ENCODE measurements at places on chromosomes 16 and 17. TPM values are rescaled to one million over a fixed set of nuclear protein-coding genes. Genes with fewer than 3 reads are reported as not detected.

DNA sequence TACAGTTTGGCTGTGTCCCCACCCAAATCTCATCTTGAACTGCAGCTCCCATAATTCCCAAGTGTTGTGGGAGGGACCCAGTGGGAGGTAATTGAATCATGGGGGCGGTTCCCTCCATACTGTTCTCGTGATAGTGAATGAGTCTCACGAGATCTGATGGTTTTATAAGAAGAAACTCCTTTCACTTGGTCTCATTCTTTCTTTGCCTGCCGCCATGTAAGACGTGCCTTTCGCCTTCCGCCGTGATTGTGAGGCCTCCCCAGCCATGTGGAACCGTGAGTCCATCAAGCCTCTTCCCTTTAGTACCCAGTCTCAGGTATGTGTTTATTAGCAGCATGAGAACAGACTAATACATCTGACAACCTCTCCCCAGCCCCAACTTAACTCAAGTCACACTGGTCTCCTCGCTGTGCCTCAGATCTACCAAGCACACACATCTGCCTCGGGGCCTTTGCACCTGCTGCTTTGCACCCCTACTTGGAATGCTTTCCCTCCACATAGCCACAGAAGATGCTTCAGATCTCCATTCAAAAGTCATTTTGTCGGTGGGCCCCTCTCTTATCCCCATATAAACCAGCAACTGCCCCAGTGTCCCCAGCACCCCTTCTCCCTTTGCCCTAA lies 74.4 kb downstream of the RPH3AL start:
- no peak for DNase-seq

GRCh38 chr17:36939052-36939801 lies 2.0 kb downstream of the LHX1 start:
- DNase-seq = no peak

DNA sequence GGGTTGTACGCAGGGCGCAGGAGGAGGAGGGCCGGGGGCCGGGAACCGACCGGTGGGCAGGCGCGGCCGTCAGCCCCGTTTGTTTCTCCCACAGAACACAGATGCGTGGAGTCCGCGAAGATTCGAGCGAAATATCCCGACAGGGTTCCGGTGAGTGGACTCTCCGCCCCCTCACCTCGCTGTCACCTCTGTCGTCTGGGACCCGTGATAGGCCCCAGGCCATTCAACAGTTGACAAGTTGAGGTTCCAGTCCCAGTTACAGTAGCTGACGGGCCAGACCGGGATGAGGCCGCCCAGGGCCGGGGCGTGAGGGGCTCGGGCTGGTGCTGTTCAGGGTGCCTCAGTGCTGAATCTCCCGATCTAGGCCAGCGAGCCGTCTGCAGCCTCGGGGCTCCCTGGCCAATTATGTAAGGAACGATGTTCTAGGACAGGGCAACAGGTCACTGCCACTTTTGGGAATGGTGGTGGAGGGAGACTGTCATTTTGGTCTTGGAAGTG lies 628 bp downstream of the GABARAPL2 start:
- DNase-seq = no peak

DBNDD1 gene
- polyA plus RNA-seq = 2.4 TPM

DNA sequence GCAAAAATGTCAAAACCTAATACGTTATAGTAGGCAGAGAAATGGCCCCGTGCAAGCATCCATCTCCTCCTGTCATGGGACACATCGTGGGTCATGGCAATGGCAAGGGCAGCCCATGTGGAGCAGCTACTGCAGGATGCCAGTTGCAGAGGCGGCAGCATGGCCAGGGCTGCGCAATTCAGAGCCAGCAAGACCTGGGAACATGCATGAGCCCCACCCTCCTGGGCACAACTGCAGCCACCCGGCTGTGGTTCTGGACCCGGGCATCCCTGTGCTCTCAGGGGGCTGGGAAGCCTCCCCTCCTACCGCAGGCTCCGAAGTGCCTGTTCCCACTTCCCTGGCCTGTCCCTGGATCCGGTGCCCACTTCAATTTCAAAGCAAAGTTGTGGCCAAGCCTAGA lies 203.6 kb downstream of the CPPED1 start:
- DNase-seq = no peak

DNA sequence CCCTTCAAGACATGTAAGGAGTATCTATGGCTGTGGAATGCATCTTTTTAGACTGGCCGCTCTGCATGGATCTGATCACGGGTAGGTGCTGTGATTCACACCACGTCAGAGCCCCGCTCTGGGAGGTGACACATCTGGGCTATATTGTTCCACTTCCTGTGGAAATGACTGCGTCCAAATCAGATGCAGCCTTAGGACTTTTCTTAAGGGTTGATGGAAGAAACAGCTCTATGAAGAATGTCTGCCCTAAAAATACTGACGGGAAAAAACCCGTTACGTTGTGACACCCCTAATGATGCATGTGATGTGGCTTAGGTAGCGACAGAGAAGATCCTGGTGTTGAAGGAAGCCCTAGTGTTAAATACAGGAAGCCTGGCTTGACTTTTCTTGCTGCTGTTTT lies 12.2 kb downstream of the BANP start:
- DNase-seq = peak; percentile 80

NT5M gene
- polyA plus RNA-seq = 1.2 TPM

PKMYT1 gene
- 122 TPM for polyA plus RNA-seq

MMP2 gene
- 46.8 TPM for polyA plus RNA-seq

SLC12A3 gene
- polyA plus RNA-seq = not detected

NOS2 gene
- polyA plus RNA-seq = not detected

KRTAP1-5 gene
- not detected for polyA plus RNA-seq

NPIPB8 gene
- polyA plus RNA-seq = not detected

DNA sequence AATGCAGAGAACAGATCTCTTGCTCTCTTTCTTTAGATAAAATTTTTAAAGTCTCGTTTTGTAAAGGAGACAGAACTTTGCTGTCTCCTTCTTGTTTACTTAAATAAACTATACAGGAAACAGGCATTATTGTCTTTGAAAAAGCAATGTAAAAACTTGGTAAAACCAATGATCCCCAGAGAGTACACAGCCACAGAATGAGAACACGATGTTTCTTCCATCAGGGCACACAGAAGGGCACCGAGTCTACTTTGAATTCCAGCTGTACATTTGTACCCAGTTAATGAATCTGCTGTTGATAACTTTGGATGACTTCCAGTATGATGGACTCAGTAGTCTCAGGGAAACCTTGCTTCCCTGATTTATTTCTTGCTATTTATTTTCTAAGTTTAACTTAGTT lies 8.1 kb upstream of the TMEM100 start:
- DNase-seq = no peak

PRR15L gene
- polyA plus RNA-seq = not detected

DNA sequence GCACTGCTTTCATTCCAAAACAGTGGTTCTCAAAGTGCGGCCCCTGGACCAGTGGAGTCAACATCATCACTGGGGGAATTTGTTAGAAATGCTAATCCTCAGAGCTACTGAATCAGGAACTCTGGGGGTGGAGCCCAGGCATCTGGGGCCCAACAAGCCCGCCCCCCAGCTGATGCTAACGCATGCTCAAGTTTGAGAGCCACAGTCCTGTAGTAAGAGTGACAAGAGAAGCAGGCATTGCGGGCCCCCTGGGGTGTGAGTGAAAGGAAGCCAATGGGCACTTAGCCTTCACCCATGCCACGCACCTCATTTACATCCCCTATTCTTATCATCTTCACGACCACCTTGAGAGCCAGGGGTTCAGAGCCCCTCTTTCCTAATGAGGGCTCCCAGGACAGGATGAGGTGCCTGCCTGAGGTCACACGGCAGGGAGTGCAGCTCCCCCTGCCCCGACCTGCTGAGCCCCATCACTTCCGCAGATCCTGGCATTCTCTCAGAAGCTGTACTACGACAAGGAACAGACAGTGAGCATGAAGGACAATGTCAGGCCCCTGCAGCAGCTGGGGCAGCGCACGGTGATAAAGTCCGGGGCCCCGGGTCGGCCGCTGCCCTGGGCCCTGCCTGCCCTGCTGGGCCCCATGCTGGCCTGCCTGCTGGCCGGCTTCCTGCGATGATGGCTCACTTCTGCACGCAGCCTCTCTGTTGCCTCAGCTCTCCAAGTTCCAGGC lies 9.1 kb downstream of the CA4 start:
- no peak for DNase-seq

- DNase-seq = peak; percentile 85
Observed at GRCh38 chr17:76446449-76447231, 6.3 kb downstream of the UBE2O start.

TBC1D28 gene
- polyA plus RNA-seq = not detected

DNA sequence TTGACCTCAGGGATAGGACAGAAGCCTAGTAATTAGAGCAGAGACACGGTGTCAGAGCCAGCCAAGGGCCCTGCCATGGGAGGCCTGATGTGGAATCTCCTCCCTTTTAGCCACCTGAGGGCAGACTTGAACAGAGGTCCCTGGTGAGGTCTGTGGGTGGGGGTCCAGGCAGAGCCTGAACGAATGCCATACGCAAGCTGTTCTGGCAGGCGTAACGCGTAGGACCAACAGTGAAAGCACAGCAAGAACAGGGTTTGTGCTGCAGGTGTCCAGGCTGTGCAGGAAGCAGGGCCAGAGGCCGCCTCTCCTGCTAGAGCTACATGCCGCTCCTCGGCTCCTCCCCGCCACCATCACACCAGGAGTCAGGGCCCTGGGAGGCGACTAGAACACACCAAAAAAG lies 81.9 kb upstream of the TBX2 start:
- no peak for DNase-seq

SLFN11 gene
- 0.81 TPM for polyA plus RNA-seq

DNA sequence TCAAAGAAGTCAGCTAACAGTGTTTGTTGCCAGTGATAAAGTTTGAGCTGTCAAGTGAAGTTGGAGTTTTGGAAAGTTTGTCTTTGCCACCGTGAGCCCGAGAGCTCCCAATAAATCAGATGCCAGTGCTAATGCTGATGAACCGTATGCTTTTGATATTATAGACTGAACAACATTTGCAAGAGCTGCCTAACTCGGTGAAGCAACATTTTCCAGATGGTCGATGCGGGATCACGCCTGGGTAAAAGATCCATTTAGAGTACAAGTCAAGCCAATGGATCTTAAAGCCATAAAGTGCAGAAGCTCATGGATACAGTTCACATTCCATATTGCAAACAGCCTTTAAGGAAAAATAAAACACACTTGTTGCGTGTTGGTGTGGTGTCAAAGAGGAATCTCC lies 9.6 kb downstream of the BANP start:
- DNase-seq = no peak
